C1 segment of cervical spinal cord (tissue), 14 donors: ENCODE measurements at places on chromosomes 2 and 18.
A peak's percentile ranks its signal among the peaks of the same experiment; 100 is the strongest.

DNA sequence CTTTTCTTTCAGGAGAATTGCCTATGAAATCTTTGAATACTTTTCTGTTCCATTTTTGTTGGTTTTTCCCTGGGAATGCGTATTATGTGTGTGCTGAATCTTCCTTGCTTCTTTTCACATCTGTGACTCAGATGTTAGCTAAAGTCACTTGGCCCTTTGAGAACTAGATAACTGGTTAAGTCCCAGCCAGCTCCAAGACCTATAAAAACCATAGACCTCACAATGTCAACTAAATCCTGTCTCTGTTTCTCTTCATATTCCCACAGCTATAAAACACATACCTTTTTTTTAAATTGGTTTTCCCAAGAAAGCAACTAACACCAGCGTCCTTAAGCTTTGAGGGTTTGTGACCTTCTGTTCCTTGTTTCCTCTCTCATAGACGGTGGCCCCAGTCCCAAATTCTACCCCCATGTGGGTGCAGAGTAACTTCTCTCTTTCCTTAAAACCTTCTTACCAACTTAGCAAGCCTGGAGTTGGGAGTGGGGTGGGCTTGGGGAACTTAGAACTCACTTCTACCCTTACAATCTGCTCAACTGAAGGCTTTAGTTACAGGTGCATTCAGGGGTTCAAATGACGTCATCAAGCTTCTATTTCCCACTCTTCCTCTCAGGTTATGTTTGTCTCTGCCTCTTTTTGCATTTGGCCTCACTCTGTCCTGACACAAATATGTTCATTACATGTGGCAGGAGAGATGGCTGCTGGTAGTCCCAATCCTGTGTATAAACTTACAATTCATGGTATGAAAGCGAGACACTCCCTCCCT, 58.1 kb upstream of the TGIF1 start:
- DNase-seq = no peak

DNA sequence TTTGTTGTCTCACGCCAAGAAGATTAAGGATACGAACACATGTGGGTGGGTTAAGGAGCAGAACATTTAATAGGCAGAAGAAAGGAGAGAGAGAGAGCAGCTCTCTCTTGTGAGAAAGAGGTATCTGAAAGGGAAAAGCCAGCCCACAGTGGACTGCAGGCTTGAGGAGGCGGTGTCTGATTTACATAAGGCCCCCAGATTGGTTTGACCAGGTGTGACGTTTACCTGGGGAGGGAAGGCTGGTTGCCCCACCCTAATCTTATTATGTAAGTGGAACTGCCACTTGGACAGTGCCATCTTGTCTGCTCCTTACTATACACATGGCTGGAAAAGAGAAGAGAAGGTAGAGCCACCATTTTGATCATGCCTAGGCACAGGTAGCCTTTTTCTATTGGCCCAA, 189.2 kb downstream of the NCK2 start:
- DNase-seq = no peak

DNA sequence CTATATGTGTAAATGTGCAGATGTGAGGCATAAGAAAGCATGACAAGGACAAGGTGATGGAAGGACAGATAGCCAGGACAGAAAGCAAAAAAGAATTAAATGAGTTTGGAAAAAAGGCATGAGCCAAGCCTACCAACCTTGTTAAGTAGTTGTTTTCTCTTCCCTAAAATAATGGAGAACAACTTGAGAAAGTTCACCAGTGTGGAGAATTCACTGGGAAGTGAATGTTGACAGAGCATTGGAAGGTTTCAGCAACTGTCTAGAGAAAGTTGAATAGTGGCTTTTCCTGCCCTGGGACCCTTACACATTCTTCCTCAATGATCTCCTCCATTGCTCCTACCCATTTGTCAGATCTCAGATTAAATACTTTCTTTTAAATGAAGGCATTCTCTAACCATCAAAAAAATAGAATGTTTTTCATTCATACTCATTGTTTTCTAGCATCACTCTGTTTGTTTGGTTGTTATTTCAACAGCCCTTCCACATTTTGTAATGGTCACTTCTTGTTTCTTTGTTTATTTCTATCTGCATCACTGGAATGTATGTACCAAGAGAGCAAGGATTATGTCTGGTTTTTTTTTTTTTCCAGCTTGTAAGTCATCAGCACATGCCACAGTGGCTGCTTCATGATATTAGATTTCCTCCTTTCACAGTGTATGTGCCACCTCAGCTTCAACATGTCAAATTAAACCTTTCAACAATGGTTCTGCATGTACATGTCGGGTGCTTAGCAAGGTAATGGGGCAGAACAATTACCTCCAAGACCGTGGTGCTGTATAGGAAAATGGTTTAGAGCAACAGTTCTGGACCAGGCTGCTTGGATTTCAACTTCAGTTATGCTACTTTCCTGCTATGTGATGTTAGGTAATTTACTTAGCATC, 586.0 kb upstream of the VRK2 start:
- DNase-seq = no peak

GRCh38 chr2:240297256-240298116, 138.0 kb upstream of the GPC1 start:
- no peak for DNase-seq

DNA sequence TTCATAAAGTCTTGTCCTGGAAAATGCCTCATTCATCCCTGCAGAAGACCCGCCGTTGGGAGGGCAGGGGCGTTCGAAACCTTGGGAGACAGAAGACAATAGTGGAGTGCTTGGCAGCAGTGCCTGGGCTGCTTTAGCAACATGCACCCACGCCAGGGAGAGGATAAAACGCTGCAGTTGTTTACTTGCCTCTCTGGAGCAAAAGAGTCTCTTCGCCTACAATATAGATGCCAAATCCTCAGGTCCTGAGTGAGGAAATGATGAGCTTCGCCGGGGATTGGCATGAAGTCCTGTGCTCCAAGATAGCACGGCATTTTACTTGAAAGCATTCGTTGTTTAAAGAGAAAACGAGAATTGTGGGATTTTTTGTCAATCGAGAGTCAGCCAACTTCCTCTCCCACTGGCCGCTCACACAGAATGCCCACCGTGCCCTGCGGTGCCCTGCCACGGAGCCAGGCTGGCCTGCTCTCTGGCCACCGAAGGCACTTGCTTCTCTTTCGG, 152.5 kb upstream of the POU3F3 start:
- DNase-seq = peak; percentile 69

- no peak for DNase-seq
Measured at GRCh38 chr2:153291718-153292117, 186.8 kb downstream of the RPRM start.
